ENCODE measurements at places on chromosomes 2 and 18. TPM values are rescaled to one million over a fixed set of nuclear protein-coding genes. Genes with fewer than 3 reads are reported as not detected.

TDRD15 gene
- total RNA-seq: 0.07 TPM

SCYGR4 gene
- total RNA-seq: not detected

ZNF407 gene
- 5.1 TPM for total RNA-seq

ITGA6 gene
- total RNA-seq: 0.29 TPM

ASTL gene
- not detected for total RNA-seq

GPR35 gene
- total RNA-seq: 0.20 TPM

HOXD12 gene
- total RNA-seq: not detected

PRADC1 gene
- 36.3 TPM for total RNA-seq

- no peak overlapping the region for H3K27ac ChIP-seq
- no peaks in the 10 kb centered on the region for H3K27me3 ChIP-seq
- H3K4me1 ChIP-seq: no peaks in the 10 kb centered on the region
- no peak overlapping the region for H3K4me3 ChIP-seq
These were observed 218.5 kb downstream of the KCNS3 start for GRCh38 chr2:18096836-18097405.

DNA sequence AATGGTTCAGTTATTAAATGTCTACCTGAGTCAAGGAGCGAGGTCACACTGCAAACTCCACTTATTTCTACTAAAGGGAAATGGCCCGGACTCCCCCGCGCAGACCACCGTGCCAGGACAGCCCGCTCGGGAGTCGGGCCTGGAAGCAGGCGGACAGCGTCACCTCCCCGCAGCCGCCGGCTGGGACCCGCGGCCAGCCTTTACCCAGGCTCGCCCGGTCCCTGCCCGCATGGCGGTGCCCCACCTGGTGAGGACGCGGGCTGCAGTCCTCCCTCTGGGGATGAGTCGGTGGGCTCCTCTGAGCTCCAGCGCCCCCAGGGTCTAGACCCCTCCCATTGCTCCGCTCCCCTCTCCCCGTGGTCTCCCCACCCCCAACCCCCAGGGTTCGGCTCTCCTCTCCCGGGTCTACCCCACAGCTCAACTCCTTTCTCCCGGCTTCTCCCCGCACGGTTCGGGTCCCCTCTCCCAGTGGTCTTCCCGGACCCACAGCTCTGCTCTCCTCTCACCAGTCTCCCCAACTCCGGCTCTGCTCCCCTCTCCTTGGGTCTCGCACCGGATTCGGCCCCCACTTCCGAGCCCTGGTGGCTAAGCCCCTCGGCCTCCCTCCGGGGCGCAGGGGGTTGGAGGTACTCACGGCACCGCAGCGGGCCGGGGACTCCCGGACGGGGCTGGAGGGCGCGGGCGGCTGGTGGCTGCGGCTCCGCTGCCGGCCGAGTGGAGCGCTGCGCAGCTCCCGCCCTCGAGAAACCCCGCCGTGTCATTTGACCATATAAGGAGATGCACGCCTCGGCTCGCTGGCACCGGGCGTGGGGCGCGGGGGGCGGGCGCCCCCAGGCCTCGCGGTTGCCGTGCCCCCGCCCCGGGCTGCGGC, at the start of gene FHL2:
TSS of gene FHL2 (minus strand) at position 716 of the 871 bp plus-strand sequence. CDS start 12,535 bp downstream, outside the sequence.
- H3K4me1 ChIP-seq: peaks cover 32% of the 10 kb centered on the region
- peak within 1 kb of the TSS; percentile 91 for H3K4me3 ChIP-seq
- peaks cover 18% of the 10 kb centered on the region for H3K36me3 ChIP-seq
- peak; percentile 85 for DNase-seq
- H3K27ac ChIP-seq: peak within 1 kb of the TSS; percentile 92

DNA sequence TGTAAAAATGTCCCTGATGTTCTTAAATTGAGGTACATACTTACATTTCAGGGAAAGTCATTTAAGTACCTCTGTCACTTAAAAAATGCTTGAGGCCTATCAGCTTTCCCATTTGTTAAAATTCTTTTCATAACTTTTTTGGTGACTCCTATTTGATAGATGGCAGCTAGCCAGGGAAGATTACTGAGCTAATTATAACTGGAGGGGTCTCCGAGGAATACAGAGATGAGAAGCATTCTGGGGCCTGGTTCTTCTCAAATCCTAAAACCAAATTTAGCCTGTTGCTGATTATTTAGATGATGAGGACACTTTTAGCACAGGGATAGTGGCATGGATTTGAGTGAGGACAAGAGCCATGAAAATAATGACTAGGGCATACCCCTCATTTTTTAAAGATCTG, 4.8 kb downstream of the UGP2 start:
- DNase-seq: no peak
- no peak overlapping the region for H3K4me3 ChIP-seq
- no peaks in the 10 kb centered on the region for H3K27me3 ChIP-seq
- H3K4me1 ChIP-seq: peaks cover 29% of the 10 kb centered on the region

DNA sequence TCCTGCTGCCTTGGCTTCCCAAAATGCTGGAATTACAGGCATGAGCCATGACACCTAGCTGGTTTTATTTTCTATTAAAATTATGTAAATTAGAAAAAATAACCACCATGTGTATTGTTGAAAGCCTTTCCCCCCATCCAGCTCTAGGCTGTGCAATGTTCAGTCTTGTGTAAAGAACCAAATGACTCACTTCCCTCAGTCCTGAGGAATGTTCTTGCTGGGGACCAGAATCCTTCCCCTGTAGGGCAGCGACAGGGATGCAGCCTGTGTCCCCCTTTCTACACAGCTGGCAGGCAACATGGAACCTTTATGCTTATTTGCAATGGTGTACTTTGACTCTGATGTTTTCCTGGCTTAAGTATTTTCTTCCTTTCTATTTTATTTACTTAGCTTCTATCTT, 29.4 kb downstream of the AOX1 start:
- H3K4me3 ChIP-seq: no peak overlapping the region
- H3K27me3 ChIP-seq: peaks cover 12% of the 10 kb centered on the region
- H3K4me1 ChIP-seq: no peaks in the 10 kb centered on the region
- no peaks in the 10 kb centered on the region for H3K36me3 ChIP-seq
- DNase-seq: no peak

DNA sequence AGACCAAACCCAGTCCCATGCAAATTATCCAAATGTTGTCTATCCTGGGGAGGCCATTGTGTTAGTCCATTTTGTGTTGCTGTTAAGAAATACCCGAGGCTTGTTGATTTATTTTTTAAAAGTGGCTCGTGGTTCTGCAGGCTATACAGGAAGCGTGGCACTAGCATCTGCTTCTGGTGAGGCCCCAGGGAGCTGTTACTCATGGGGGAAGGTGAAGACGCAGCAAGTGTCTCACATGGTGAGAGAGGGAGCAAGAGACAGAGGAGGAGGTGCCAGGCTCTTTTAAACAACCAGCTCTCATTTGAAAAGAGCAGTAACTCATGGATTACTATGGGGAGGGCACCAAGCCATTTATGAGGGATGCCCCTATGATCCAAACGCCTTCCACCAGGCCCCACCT, 80.3 kb upstream of the ARL4C start:
- H3K27me3 ChIP-seq: peaks cover 5% of the 10 kb centered on the region
- no peaks in the 10 kb centered on the region for H3K4me1 ChIP-seq
- H3K27ac ChIP-seq: no peak overlapping the region
- no peaks in the 10 kb centered on the region for H3K36me3 ChIP-seq
- no peak overlapping the region for H3K4me3 ChIP-seq

DNA sequence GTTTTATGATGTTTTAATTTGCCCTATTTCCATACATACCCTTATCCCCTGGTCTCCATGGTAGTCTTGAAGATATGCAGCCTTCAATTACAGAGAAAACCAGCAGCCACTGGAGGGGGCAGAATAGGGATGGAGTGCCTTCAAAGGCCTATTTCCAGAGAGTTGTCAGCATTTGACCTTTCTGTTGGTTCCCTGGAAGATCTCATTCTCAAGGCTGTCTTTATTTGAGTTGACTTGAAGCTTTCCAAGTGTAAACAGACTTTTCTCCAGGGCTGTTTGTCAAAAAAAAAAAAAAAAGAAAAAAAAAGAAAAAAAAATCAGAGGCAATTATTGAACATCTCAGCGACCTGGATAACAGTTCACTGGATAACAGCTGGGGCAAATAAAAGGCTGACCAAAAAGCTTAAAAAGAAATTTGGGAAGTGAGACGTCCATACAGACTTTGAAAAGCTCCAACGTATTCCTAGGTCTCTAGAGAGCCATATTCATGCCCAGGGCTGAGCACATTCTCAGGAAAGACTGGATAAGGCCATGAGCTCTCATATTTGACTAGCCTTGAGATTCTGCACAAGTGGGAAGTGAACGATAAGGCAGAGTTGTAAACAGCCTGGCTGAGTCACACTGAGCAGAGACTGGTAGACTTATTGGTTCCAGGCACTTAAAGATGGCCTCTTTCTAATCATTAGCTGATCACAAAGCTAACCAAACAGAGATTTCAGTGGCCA, 126.6 kb downstream of the VAPA start:
- no peak overlapping the region for H3K27ac ChIP-seq
- DNase-seq: no peak
- no peaks in the 10 kb centered on the region for H3K36me3 ChIP-seq
- no peak overlapping the region for H3K4me3 ChIP-seq

GRCh38 chr2:196702641-196703040, 63.1 kb downstream of the CCDC150 start:
- DNase-seq: no peak
- H3K27ac ChIP-seq: no peak overlapping the region
- H3K36me3 ChIP-seq: no peaks in the 10 kb centered on the region
- H3K4me3 ChIP-seq: no peak overlapping the region
- H3K27me3 ChIP-seq: no peaks in the 10 kb centered on the region

GRCh38 chr2:162092008-162092390, 18.0 kb upstream of the DPP4 start:
- H3K4me3 ChIP-seq: no peak overlapping the region
- no peaks in the 10 kb centered on the region for H3K36me3 ChIP-seq
- no peaks in the 10 kb centered on the region for H3K27me3 ChIP-seq
- H3K4me1 ChIP-seq: no peaks in the 10 kb centered on the region

- no peaks in the 10 kb centered on the region for H3K4me1 ChIP-seq
- H3K27me3 ChIP-seq: peaks cover 1% of the 10 kb centered on the region
- no peak for DNase-seq
- H3K27ac ChIP-seq: no peak overlapping the region
These were observed 188.8 kb downstream of the TSN start for GRCh38 chr2:121944072-121944831.

- no peak overlapping the region for H3K27ac ChIP-seq
- no peak overlapping the region for H3K4me3 ChIP-seq
- no peaks in the 10 kb centered on the region for H3K36me3 ChIP-seq
- peak; percentile 49 for DNase-seq
These were observed 1.9 kb downstream of the TLX2 start for GRCh38 chr2:74515981-74516633.

DNA sequence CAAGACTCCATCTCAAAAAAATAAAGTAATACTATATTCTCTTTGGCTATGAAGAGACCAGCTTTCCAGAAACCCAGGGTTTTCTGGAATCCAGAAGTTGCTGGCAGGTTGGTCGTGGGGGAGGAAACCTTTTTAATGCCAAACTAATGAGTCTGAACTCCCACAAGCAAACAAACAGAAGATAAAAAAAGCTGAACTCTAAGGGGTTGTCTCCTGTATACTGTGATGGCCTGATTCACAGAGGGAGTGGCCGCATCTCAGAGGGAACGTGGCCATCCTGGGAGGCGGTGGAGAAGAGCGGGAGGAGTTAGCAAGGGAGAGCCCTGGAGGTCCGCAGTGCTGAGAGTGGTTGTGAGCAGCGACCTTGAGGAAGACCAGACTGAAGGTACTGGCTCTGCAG, 36.1 kb downstream of the LIMS1 start:
- no peaks in the 10 kb centered on the region for H3K36me3 ChIP-seq
- H3K4me1 ChIP-seq: peaks cover 11% of the 10 kb centered on the region
- no peak for DNase-seq
- H3K27me3 ChIP-seq: no peaks in the 10 kb centered on the region
- no peak overlapping the region for H3K4me3 ChIP-seq
- no peak overlapping the region for H3K27ac ChIP-seq

GRCh38 chr2:104250635-104251034, 603.3 kb upstream of the POU3F3 start:
- no peak overlapping the region for H3K27ac ChIP-seq
- DNase-seq: no peak
- H3K36me3 ChIP-seq: no peaks in the 10 kb centered on the region

DNA sequence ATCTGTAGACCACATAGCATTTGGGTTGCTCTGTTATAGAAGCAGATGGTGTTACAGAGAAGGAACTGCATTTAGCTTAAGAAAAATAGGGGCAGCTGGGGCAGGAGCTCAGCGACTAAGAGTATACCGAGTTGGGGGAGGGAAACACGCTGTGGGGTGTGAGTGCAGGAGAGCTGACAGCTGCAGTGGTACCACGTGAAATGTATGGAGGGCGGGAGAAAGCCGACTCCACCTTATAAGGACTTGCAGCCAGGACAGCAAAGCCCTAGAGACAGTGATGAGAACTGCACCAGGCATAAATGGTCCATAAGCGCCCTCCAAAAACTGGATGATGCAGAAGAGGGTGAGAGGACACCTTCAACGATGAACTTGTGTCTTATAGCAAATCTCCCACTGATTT, 237.6 kb downstream of the PRKCE start:
- no peaks in the 10 kb centered on the region for H3K4me1 ChIP-seq
- H3K4me3 ChIP-seq: no peak overlapping the region
- DNase-seq: peak; percentile 36
- H3K36me3 ChIP-seq: no peaks in the 10 kb centered on the region
- no peak overlapping the region for H3K27ac ChIP-seq

DNA sequence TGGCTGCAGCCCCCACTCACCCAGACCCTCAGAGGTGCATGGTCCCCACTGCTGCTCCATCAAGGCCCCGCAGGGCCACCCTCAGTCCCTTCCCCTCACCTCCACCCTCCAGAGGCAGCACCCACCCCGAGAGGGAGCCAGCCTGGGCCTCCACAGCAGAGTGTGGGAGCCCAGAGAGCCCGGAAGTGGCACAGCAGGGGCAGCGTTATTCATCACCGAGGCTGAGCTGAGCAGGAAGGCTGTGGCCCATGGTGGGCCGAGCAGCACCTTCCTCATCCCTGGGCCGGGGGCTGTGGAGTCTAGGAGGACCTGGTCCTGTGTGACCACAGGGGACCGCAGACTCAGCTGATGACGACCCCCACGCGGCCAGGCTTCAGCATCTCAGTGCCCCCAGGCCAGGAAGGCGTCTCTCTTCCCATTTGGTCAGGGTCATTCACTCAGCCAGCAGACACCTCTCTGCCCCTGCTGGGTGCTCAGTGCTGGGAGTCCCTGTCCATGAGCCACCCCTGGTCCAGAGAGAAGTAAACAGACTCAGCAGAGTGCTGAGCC, 258.1 kb downstream of the ATAD2B start:
- H3K4me1 ChIP-seq: no peaks in the 10 kb centered on the region
- no peak for DNase-seq
- peaks cover 3% of the 10 kb centered on the region for H3K27me3 ChIP-seq
- no peaks in the 10 kb centered on the region for H3K36me3 ChIP-seq
- no peak overlapping the region for H3K27ac ChIP-seq

GRCh38 chr18:9719421-9719981, 11.4 kb downstream of the RAB31 start:
- no peak for DNase-seq
- no peaks in the 10 kb centered on the region for H3K27me3 ChIP-seq
- no peak overlapping the region for H3K4me3 ChIP-seq

- DNase-seq: no peak
- peaks cover 5% of the 10 kb centered on the region for H3K36me3 ChIP-seq
- no peak overlapping the region for H3K4me3 ChIP-seq
- no peaks in the 10 kb centered on the region for H3K4me1 ChIP-seq
These were observed 62.8 kb upstream of the RBM44 start for GRCh38 chr2:237735798-237736197.

Data from K562 (cell line).